ENCODE measurements at places on chromosomes 4 and X.
A peak's percentile ranks its signal among the peaks of the same experiment; 100 is the strongest.

GRCh38 chr4:932713-933070 lies 432 bp downstream of the TMEM175 start:
- DNase-seq = no peak

DNA sequence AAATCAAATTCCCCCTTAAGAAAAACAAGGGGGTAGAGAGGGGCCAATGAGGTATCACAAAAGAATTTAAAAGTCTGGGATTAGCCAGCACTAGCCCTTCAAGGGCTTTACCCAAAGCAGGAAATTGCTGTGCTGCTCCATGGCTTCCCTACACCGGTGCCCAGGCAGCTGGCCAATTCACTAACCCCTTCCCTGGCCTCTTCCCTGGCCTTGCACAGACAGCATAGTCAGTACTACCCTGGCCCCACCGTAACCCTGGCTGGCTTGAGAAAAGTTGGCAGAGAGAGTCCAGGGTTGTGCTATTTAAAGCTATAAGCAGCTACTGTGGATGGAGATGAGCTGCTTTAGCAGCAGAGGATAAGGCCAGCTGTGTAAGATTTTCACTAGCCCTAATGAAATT lies 43.1 kb downstream of the ADAMTS3 start:
- peak; percentile 79 for DNase-seq

DNA sequence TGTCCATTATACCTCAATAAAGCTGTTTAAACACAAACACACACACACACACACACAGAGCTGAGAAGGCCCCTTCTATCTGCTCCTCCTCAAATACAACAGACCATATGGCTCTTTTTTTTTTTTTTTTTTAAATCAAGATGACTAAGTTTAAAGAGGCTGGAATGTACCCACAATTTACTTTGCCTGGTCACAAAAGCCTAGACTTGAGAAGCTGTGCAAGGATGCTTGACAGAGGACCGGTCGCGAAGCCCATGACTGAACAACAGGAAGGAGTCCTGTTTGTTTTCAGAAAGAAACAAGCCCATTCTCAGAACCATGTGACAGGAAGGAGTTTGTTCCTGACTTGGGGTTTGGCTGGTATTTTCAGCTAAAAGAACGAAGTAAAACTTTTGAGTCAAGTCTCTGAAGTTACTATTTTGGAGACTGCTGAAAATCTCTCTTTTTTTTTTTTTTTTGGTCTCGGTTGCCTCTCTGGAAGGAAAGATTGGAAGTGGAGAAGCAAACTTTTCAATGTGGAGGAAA lies 650.9 kb upstream of the TENM3 start:
- DNase-seq = no peak

DNA sequence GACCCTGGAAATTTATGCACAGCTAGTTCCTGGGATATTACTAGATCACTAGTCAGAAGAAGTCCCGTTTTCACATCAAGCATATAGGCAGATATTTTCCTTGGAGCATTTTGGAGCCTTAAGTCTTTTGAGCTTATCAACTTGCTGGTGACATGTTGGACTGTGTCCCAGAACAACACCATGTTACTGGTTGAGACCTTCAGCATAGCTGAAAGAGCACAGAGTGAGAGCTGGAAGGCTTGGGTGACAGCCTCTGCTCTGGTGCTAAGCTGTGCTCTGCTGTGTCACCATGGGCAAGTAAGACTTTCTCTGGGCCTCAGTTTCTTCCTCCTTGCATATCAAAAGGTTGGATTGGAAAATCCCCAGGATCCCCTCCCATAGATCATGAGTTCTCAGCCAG lies 116.6 kb upstream of the FRMPD4 start:
- DNase-seq = no peak

- no peak for DNase-seq
Measured at GRCh38 chr4:87326460-87326859, 3.8 kb upstream of the HSD17B13 start.

All from tibial artery (tissue), 4 donors.